ENCODE measurements at places on chromosomes 16 and 17. TPM values are rescaled to one million over a fixed set of nuclear protein-coding genes. Genes with fewer than 3 reads are reported as not detected.

- no peak for DNase-seq
Observed at GRCh38 chr17:11671126-11671525, 72.9 kb downstream of the DNAH9 start.

- DNase-seq: no peak
Observed at GRCh38 chr17:11499881-11500280, 98.4 kb upstream of the DNAH9 start.

DNA sequence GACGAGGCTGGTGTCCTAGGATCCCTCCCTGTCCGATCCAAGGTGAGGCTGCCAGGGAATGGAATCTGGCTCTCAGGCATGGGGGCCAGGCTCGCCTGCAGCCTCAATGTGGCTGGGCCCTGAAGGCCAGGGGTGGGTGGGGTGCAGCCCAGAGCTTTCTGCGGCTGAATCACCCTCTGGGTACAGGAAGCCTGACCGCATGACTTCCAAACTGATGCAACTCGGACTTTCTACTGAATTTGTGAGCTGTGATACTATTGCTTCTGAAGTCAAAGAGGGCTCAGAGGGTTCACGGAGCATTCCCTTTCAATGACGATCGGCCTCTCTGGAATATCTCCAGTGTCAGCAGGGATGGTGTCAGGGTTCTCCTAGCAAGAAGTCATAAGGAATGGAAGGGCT is 123.7 kb downstream of the METRNL start:
- DNase-seq: peak; percentile 81

- no peak for DNase-seq
Observed at GRCh38 chr17:35791681-35792350, 3.6 kb downstream of the MMP28 start.

- no peak for DNase-seq
Observed at GRCh38 chr17:7555320-7555948, 3.1 kb upstream of the TNFSF13 start.

GRCh38 chr17:39144416-39144840 is 7.0 kb downstream of the PLXDC1 start:
- DNase-seq: peak; percentile 92

DNA sequence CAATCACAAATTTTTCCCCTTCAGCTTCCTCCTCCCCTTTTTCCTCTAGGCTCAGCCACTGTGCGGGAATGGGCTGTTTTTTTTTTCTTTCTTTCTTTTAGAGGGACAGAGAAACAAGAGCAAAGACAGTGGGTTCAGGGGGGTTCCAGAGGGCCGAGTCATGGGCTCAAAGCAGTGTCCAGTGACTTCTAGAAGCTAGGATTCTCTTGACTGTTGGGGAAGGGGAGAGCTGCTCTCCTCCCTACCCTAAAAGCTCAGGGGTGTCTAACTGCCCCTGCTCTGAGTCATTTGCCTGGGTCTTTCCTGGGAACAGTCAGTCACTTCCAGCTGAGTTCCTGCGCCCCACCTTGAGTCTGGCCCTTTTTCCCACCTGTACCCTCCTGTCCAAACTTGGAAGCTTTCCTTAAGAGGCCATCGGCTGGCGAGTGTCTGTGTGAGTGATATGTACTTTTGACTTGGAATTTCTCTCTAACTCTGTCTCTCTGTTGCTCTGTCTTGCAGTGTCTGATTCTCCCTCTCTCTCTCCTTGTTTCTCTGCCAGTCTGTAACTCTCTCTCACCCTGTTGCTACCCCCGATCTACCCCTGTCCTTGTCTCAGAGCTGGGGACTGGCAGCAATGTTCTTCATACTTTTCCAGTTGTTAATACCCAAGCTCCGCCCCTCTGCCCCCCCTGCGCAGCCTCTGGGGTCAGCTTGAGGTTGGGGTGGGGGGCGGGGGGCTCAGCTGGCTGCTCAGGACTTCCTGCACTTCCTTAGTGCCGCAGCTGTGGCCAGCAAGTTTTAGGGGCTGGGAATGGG is 2.4 kb downstream of the THRA start:
- no peak for DNase-seq

DNA sequence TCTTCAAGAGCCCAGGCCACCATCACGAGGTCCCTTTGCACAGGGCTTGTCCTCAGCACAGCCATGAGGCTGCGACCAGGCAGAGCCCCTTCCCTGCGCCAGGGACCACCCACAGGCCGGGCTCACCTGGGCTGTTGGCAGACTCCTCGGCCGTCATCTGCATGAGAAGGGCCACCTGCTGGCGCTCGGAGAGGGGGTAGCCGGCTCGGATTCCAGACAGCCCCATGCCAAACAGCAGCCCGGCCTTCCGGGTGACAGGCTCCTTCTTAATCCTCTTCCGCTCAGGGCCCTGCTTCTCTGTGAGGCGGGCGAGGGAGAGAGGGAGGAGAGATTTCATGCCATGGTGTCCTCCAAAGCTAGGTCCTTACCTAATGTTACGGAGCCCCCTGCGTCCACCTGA is 73.4 kb downstream of the ZNF778 start:
- no peak for DNase-seq

- DNase-seq: no peak
Observed at GRCh38 chr17:36765436-36766043, 164.2 kb downstream of the MRM1 start.

DNA sequence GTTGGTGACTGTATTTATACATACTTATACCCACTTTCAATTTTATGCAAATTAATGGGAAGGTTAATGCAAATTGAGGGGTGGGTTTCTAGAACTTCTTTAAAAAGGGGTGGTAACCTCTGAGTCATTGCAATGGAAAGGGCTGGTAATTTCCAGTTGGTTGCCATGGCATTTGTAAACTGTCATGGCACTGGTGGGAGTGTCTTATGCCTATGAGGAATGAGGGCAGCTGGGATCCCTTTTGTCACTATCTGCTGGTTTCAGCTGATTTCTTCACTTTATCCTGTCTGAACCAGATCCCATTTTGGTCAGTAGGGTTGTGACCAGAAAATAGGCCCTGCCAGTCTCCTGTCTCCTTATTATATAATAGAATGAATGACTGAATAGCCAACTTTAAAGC is 1006.7 kb upstream of the GOT2 start:
- no peak for DNase-seq

DNA sequence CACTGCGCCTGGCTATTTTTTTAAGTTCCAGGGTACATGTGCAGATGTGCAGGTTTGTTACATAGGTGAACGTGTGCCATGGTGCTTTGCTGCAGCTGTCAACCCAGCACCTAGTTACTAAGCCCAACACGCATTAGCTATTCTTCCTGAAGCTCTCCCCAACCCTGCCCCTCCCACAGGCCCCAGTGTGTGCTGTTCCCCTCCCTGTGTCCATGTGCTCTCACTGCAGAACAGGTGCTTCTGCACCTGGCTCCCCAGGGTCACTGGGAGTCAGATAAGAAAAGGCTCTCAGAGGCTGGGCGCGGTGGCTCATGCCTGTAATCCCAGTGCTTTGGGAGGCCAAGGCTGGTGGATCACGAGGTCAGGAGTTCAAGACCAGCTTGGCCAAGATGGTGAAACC is 6.2 kb downstream of the HASPIN start:
- no peak for DNase-seq

DNA sequence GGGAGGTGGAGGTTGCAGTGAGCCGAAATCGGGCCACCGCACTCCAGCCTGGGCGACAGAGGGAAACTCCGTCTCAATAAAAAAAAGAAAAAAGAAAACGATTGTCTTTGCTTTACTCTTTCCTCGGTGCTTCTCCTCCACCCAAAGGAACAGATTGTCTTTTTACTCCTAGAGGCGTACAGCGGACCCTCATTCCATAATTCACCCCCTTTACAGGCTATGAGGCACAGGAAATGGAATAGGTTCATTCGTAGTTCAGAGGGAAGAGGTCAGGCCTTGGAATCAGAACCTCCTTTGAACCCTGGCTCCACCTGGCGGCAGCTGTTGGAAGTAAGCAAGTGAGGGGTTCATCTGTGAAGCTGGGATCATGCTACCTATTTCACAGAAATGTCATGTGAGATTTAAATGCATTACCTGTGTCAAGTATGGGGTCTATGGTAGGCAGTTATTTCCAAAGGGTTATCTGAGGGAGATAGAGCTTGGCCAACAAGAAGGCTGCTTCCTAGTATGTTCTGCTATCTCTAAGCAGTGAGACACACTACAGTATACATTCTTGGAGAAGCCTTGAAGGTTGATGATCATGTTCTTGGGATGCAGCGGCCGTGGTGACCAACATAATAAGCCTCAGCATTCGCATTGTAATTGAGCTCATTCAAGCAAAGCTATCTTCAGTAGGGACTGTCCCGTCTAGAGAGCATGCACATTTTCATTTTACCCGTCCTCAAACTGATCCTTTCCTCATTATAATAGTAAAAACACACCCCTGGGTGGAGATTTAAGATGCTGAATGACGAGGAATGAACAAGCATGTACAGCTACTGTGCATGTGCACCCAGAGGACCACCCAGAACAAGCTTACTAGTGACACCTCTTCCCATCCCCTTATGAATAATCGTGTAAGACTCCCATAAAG is 18.7 kb upstream of the ZNF689 start:
- DNase-seq: peak; percentile 91

DNA sequence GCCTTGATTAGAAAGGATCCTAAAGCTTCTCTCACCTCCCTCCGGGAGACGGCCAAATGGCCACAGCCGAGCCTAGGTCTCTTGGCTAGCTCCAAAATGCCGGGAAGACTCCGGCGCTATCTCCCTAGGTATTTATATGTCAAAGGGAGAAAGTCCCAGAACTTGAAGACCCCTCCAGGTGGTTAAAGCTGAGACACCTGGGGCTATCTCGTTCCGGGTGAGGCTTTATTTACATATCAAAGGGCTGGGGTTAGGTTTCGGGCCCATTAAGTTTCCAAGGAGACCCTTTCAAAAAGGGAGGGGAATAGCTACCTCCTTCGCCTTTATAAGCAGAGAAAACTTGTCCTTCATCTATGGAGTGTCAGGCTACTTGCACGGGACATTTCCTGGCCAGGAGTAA is 70.9 kb upstream of the KIFC3 start:
- DNase-seq: no peak

DNA sequence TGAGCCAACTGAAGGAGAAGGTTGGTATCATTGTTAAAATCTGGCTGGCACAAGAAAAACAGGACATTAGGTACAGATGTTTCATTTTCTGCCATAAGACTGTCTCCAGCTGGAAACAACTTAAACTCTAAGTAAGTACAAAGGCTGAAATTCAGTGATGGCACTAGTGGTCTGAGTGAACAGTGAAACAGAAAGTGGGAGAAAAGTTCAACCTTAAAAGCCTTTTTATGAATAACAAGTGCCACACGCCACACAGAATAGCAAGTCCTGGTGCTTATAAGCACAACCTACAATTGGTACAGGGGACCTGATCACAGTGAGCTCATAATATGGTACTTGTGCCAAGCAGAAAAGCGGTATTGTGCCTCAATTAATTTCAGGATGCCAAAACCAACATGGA is 56.7 kb downstream of the CEP112 start:
- no peak for DNase-seq

GRCh38 chr17:60269417-60269816 is 119.6 kb downstream of the CA4 start:
- no peak for DNase-seq

- DNase-seq: no peak
Observed at GRCh38 chr17:42052346-42052877, 2.0 kb upstream of the C17orf113 start.

DNA sequence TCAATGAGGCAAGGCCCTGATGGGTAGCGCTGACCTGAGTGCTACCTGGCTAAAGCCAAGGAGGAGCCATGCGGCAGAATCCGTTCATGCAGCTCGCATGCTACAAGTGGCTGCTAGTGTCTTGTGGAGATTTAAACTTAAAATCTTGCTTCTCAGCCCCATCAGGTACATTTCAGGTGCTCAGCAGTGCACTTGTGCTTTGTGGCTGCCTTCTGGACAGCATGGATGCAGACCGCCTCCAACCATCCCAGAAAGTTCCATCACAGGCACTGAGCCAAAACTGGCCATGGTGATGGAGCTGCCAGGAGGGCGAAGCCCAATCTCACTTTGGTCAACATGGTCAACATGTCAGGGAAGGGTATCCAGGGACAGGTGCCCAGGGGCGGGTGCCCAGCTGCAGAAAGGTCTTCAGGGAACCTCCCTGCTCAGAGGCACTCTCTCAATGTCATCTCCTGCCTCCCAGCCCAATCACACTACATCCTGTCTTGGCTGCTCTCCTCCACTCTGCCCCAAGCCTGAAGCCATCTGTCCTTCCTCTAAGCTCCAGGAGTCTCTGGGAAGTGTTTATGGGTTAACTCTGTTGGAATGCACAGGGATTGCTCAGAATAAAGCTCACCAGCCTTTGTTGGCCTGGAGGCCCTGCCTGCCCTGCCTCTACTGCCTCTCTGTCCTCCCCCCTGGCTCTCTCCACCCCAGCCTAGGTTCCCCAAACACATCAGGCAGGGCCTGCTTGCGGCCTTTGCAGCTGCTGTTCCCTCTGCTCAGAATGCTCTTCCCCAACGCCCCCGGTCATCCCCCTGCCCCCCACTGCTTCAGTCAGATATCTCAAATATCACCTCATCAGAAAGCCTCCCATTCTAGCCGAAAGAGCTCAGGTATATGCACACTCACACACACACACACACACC is 18.3 kb upstream of the TNFRSF13B start:
- DNase-seq: no peak

DNA sequence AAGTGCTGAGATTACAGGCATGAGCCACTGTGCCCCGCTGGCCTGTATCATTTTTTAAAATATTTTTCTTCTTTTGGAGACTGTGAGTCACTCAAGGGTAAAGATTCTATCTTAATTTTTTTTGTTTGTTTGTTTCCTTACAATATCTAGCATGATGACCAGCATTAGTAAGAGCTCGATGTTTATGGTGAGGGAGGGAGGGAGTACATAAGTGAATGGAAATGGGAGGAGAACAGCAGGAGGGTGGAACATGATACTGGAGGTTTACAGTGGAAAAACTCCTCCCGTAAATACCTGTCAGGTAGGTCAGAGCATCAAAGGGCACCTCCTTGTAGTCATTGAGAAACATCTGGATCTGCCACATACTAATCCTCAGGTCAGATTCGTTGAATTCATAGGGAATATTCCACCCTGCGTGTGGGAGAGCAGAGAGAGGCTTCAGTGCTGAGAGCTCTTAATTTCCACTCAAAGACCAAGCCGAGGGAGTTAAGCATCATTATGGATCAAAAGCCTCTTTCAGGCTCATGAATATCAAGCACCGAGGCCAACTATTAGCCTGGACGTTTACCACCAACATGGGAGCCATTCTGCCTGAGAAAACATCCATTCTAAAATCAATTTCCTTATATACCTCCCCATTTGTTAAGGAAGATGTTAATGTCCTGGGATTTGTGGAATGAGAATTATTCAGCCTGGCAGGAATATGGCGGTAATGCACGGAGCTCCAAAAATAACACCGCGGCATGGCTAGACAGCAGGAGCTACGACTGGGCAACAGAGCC is 51.8 kb downstream of the LYRM1 start:
- DNase-seq: no peak

- no peak for DNase-seq
Observed at GRCh38 chr16:23917621-23918020, 81.8 kb downstream of the PRKCB start.

GRCh38 chr16:50152351-50152806 is 727 bp upstream of the TENT4B start:
- no peak for DNase-seq

The HSPB9 gene
- total RNA-seq: not detected

The VMO1 gene
- 5.6 TPM for total RNA-seq

The TMEM114 gene
- total RNA-seq: not detected

The SLC52A1 gene
- total RNA-seq: 0.26 TPM

The NXPH3 gene
- total RNA-seq: 6.3 TPM

The TMEM92 gene
- total RNA-seq: 11.3 TPM

The CDK5R1 gene
- total RNA-seq: 1.6 TPM

The ZSCAN10 gene
- not detected for total RNA-seq

The SPNS3 gene
- total RNA-seq: 0.87 TPM

The ACAP1 gene
- total RNA-seq: 23.2 TPM

The MAP2K3 gene
- 68.3 TPM for total RNA-seq
